GM12878 (cell line): ENCODE measurements at places on chromosomes 1 and 21. TPM values are rescaled to one million over a fixed set of nuclear protein-coding genes. Genes with fewer than 3 reads are reported as not detected.

The AGMAT gene
- 6.9 and 7.4 TPM in 2 replicates for total RNA-seq

The CNR2 gene
- 13.6 and 15.1 TPM in 2 replicates for total RNA-seq

The MRAP gene
- not detected in 2 replicates for total RNA-seq

The A3GALT2 gene
- not detected in 2 replicates for total RNA-seq

The KCNT2 gene
- total RNA-seq, result not detected in 2 replicates

GRCh38 chr1:111197598-111198284, 2.7 kb downstream of the DENND2D start:
- DNase-seq, result no peak

GRCh38 chr1:35577071-35577998, 4.2 kb downstream of the TFAP2E start:
- DNase-seq, result peak; percentile 40

GRCh38 chr1:55965981-55966461, 613.3 kb downstream of the PLPP3 start:
- DNase-seq, result no peak

DNA sequence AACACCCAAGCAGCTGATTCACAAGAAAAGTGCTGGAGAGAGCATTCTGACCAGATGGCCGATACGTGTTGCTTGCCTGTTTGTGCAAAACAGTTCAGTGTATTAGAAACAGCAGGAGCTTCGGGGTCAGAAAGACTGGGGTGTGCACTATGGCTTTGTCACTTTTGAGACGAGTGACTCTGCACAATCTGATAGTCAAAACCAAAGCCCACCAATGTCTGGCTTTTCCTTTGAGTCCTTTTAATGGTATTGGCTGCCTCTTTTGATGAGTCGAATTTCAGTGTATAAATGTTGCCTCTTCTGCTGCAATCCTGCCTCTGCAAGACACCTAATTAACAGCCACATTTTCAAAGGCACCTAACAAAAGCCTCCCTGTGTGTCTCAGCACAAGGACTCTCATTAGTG, 444.6 kb downstream of the AJAP1 start:
- no peak for DNase-seq

GRCh38 chr1:22132517-22133235, 10.2 kb downstream of the WNT4 start:
- DNase-seq, result no peak

DNA sequence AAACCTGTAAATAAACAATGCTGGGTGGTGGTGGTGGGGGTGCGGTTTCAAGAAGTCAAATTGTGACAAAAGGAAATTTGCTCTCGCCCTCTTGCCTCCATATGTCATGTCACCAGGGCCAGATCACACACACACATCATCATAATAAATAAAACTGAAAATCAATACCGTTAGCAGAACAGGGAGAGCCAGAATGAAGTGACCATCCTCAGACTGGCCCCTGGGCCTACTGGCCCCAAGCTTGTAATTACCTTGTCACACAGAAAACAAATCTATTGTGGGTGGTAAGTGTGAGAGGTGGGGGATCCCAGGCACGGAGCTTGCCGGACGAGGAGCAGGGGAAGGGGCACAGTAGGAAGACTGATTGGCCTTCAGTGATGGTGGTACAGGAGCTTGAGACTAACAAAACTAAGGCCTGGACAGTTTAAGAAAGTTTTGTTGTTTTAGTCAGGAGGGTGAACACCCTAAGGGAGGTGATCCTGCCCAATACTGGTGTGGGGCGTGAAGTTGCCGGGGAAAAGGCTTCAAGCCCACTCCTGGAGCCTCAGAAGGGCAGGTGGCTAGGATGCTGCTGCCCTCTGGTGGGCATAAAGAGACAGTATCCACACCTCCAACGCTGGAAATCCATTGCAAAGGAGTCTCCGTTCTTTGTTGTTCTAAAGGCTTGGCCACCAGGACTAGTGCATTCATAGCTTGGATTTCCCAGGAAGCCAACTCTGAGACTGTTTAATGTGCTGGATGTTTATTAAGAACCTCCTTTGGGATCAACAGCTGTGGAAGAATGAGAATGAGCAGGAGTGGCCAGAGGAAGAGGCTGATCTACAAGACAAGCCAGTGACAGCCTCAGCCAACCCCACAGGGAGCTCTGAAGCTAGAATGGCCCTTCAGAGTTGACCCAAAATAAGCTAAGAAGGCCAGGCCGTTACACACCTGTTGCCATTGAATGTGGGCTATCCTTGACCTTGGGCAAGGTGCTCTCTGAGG, 8.1 kb upstream of the C1orf216 start:
- DNase-seq, result no peak

- no peak for DNase-seq
Measured at GRCh38 chr1:16014509-16015482, 3.0 kb downstream of the HSPB7 start.

- no peak for DNase-seq
Measured at GRCh38 chr1:205965036-205965884, 22.0 kb upstream of the SLC26A9 start.

DNA sequence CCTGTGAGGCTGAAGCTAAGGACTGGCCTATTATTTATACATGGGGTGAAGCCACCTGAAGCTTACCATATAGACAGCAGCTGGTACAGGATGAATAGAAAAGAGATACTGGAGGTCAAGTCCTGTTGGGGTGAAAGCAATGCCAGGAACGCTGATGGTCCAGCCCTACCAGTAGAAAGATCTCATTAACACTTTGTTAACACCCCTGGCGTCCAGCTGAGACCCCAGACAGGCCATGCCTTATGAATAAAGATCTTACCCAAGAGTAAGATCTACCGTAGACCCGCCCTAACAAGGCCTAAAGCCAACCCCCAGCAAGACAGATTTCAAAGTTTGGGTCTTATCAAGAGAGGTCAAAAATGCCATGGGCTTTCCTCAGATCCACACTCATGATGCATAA, 34.7 kb downstream of the ST3GAL3 start:
- DNase-seq, result no peak
